ENCODE measurements at places on chromosomes 6 and 20. TPM values are rescaled to one million over a fixed set of nuclear protein-coding genes. Genes with fewer than 3 reads are reported as not detected.

- DNase-seq: no peak
These were observed 763 bp downstream of the ZKSCAN8 start for GRCh38 chr6:28142446-28142845.

DNA sequence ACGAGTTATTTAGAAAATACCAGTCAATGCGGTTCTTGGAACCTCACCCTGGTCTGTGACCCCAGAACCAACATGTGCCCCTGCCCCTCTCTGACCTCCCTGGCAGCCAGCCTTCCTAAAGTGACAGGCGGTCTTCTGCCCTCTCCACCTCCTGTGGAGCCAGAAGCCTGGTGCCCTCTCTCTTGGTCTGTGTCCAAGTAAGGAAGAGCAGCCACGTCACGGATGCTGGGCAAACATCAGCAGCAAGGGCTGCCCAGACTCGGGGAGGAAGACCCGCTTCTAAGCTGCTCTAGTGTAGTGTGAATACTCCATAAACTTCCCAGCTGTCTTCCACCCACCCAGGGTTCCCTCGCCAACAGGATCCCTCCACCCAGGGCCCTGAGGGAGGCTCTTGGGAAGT lies 272.4 kb downstream of the BMP7 start:
- no peak for DNase-seq

GRCh38 chr6:169689287-169689686 lies 12.5 kb downstream of the WDR27 start:
- DNase-seq: no peak

- DNase-seq: peak; percentile 67
These were observed 818 bp upstream of the MDGA1 start for GRCh38 chr6:37698264-37699137.

- no peak for DNase-seq
These were observed 66.4 kb upstream of the THBS2 start for GRCh38 chr6:169320013-169320412.

DNA sequence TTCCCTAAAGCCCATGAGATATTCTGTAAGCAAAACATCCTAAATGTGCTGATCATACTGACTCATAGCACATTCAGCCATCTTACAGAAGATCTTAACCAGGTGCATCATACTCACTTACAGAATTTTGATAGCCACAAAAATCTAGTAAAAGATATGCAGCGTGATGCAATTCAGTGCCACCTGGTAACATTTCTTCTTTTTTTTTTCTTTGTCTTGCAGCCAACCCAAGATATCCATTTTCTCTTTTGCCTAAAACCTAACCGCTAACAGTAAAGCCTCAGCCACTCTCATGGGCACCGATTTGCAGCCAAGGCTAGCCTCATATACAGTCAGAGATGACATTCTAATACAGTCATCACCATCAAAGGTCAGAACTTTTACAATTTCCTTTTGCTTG lies 293.3 kb downstream of the HACE1 start:
- DNase-seq: no peak

DNA sequence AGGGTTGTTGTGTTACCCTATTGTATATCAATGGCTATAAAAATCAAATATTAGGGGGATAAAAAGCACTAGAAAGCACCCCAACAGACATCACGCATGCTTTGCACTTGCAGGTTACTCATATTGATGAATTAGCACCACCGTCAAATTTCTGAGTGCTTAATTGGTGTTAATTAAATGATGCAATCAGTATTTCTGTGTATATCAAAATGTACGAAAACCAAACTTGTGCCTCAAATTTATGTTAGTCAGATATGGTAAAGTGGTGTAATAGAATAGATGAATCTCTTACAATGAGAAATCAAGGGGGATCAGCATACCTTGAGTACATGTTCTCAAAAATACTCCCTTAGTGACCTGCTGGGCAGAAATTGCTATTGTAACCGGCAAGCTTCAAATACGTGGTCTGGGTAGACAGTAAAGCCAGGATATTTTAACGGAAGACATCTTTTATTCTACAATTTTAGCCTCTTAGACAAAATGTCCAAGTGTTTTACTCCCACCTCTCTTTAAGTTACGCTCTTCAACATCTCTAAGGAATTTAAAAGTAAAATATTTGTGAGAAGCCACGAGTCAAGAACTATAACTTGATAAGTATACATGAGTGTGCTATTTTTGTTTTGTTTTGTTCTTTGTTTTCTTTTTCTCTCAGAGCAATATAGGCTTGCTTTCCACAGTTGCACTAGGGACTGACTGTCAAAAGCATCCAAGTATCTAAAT lies 166.0 kb downstream of the QKI start:
- DNase-seq: no peak

The BEND6 gene
- 1.8 TPM for total RNA-seq

The MUC21 gene
- not detected for total RNA-seq

The LY6G6F gene
- total RNA-seq: not detected

The ARFGEF3 gene
- total RNA-seq: 15.4 TPM

The LY6G6C gene
- not detected for total RNA-seq

The TNF gene
- total RNA-seq: 0.68 TPM
